ENCODE measurements at places on chromosomes 12 and 14.

- DNase-seq = no peak
Measured at GRCh38 chr12:581746-582145, 81.5 kb downstream of the NINJ2 start.

- no peak for DNase-seq
Measured at GRCh38 chr12:122740351-122740750, 9.7 kb upstream of the HCAR1 start.

DNA sequence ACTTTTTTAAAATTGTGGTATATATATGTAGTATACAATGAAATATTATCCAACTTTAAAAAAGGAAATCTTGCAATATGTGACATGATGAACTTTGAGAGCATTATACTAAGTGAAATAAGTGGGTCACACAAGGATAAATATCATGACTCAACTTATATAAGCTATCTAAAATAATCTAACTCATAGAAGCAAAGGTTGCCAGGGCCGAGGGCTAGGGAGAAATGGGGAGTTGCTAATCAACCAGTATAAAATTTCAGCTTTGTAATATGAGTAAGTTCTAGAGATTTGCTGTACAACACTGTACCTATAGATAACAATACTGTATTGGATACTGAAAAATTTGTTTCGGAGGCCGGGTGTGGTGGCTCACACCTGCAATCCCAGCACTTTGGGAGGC, 38.5 kb downstream of the TAOK3 start:
- DNase-seq = no peak

DNA sequence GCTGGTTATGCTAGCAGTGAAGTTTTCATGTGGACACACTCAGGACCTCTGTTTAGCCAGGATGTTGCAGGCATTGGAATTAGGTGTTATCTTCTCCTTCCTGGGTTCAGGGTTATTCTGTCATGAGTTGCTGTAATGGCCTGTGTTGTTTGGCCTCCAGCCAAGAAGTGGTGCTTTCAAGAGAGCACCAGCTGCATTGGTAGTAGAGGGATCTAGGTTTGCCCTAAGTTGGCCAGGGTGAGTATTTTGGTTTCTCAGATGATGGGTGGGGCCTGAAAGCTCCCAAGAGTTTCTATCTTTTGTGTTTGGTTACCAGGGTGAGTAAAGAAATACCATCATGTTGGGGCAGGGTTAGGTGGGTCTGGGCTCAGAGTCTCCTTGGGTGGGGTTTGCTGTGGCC, 2.7 kb upstream of the GZMH start:
- DNase-seq = no peak

DNA sequence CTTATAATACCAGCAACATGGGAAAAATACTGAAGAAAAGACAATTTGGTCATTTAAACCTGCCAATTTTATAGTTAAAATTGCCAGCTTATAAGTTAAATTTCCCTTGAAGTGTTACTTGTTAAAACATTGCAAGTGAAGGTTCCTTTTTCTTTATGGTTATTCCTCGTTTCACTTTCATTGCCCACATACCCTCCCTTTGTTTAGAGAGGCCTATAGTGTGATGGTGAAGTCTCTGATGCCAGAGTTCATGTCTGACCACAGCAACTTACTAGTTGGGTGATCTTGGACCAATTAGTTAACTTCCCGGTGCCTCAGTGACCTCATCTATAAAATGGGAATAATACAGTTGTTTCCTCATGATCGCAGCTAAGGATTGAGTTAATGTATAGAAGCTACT, 173.5 kb downstream of the ANO6 start:
- DNase-seq = no peak

DNA sequence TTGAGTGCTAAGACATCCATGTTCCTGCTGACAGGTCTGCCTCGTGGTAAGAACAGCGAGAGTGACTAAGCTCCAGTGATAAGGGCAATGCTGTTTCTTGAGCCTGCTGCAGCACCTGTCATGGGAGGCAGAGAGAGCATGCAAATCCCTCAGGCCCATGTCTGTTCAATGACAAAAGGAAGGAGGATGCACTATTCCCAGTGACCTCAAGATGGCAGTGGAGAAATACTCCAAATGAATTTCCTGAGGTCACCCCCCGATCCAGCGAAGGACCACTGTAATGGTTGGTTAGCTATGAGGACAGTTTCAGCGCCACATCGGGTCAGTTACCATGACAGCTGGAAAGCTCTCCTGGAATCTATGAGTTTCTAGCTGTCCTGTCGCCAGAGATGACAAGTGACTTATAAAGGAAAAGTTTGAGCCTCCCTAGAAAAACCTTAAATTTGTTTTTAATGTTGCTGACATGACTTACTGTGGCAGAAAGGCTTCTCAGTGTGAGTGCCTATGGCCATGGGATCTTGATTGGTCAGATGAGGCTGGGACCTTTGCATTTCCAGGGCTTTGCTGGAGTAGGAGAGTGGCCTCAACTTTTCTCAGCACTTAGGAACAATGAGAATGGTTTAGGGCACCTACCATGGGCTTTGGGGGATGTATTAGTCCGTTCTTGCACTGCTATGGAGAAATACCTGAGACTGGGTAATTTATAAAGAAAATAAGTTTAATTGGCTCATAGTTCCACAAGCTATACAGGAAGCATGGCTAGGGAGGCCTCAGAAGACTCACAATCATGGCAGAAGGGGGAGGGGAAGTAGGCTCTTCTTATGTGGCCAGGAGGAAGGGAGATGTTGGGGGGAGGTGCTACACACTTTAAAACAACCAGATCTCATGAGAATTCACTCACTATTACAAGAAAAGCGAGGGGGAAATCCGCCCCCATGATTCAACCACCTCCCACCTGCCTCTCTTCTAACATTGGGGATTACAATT, 88.0 kb upstream of the TMEM260 start:
- DNase-seq = peak; percentile 1

Data from stimulated activated CD4-positive, alpha-beta T cell treated with anti-CD3 and anti-CD28 coated beads, TNF-alpha, amount 100 ng/mL, for 4 hours (primary cell).